A172 (cell line): ENCODE measurements at places on chromosomes 2 and 18. TPM values are rescaled to one million over a fixed set of nuclear protein-coding genes. Genes with fewer than 3 reads are reported as not detected.
A peak's percentile ranks its signal among the peaks of the same experiment; 100 is the strongest.

- no peak for DNase-seq
These were observed 865.3 kb downstream of the ERBB4 start for GRCh38 chr2:211673133-211673905.

DNA sequence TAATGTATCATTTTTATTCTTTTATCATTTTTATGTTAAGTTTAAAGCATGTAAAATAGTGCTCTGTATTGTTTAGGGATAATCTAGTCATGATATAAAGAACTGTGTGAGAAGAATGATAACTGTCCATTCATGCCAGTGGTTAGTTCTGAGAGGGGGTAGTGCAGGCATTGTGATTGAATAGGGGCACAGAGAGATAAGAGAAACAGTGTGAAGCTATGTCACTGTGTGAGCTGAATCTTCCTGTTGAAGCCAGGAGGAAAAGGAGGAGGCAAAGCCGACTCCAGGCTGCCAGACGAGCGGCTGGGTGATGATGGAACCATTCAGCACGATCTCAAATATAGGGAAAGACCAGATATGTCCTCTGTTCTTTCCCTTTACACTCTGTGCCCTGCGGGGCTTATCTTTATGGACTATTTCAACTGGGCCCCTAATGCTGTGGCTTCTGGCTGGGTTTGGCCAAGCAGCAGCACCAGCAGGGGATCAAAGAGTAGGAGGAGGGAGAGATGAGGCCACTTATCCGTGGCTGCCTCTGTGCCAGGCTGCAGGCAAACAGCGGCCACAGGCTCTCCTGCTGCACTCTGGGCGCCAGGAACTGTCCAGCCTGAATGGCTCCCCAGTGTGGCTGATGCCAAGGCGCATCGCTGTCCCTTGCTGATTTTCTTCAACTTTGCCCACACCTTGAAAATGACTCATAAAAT, 128.0 kb downstream of the SPP2 start:
- peak; percentile 92 for DNase-seq

GRCh38 chr18:37553633-37554398, 11.8 kb downstream of the CELF4 start:
- no peak for DNase-seq

- DNase-seq, result no peak
These were observed 23.3 kb downstream of the GNLY start for GRCh38 chr2:85717308-85718008.

- no peak for DNase-seq
These were observed 13.3 kb downstream of the ST3GAL5 start for GRCh38 chr2:85875350-85876050.

GRCh38 chr18:9507565-9508088, 32.3 kb downstream of the RALBP1 start:
- DNase-seq, result no peak

DNA sequence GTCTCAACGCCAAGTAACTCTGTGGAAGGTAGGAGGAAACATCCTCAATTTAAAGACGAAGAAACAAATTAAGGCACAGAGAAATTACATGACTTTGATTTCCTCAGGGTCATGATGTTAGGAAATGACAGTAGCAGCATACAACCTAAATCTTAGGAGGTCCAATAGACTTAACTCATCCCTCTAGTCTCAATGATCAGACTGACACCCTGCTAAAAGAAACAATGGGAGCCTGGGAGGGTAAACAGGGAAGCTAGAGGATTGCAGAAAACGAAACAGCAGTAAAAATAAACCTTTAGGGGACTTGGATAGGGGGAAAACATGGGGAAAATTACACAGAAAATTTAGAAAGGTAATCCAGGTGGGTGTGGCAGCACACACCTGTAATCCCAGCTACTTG, 56.0 kb downstream of the ROCK2 start:
- DNase-seq, result no peak

DNA sequence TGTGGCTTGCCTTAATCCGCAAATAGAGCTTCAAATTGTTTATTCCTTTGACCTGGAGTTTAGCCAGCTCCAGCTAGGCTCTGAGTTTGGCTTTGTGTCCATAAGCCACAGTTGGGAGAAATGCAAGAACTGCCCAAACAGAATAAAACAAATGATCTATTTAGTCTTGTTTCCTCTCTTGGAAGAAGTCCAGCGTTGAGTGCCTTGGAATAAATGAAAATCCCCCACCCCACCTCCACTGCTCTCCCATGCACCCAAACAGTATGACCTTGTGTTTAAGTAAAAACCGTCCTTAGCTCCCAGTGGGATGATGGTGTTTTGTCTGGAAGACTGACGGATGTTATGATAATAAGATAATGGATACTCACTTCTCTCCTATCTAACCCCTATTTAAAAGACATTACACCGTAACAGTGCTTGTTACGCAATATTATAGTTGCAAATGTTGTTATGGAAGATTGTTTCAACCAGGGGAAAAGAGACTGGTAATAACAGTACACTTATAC, 3.2 kb upstream of the SERPINE2 start:
- DNase-seq, result no peak

GRCh38 chr2:60885683-60886082, 4.3 kb downstream of the REL start:
- DNase-seq, result no peak

DNA sequence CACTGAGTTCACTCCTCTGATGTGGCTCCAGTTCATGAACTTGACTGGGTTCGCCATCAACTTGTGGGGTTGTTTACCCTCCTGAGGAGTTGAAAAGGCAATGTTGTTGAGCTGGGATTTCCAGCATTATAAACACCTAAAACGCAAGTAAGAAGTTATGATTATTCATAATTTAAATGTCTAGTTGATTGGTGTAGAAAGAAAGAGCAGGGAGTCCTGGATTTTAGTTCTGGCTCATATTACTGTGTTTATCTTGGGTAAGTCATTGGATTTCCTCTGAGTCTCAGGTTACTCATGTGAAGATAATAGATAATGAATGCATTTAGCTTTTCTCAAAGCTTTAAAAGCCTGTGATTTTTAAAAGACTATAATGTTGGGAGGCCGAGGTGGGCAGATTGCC, 438.0 kb upstream of the CDH20 start:
- DNase-seq, result no peak

The KCNF1 gene
- total RNA-seq, result 0.14 and 0.71 TPM in 2 replicates

The SRD5A2 gene
- total RNA-seq, result not detected in 2 replicates

The KCNS3 gene
- total RNA-seq, result 4.4 and 7.3 TPM in 2 replicates

The STK36 gene
- total RNA-seq, result 29.5 and 33.0 TPM in 2 replicates

The PLA2R1 gene
- 1.7 and 2.5 TPM in 2 replicates for total RNA-seq
